ENCODE measurements at places on chromosomes 2 and 18.

- no peak for DNase-seq
Observed at GRCh38 chr2:224145751-224146355, 106.8 kb upstream of the SERPINE2 start.

DNA sequence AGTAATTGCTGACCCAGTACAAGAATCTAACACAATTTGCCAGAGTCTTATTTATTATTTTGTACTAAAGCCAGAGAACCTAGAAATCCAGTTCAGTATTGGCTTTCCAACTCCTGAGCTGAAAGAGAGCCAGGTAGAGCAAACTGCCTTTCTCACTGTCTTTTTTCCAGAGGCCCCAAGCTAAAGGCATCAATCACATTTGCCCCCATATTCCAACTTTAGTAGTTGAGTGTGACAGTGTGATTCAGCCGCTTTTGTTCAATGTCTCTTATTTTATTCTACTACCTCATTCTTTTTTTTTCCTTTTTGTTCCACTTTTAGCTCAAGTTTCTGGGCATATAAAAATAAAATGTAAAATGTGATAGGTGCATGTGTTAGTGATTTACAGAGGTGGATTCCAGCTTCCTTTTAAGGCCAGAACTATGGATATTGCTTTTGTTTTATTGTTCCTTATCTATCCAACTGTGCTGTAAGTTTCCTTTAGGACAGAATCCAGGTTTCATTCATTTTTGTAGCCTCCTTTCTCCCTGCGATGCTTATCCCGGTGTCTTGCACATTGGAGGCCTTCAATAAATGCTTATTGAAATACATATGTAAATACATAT is 153.0 kb downstream of the ZEB2 start:
- no peak for DNase-seq

DNA sequence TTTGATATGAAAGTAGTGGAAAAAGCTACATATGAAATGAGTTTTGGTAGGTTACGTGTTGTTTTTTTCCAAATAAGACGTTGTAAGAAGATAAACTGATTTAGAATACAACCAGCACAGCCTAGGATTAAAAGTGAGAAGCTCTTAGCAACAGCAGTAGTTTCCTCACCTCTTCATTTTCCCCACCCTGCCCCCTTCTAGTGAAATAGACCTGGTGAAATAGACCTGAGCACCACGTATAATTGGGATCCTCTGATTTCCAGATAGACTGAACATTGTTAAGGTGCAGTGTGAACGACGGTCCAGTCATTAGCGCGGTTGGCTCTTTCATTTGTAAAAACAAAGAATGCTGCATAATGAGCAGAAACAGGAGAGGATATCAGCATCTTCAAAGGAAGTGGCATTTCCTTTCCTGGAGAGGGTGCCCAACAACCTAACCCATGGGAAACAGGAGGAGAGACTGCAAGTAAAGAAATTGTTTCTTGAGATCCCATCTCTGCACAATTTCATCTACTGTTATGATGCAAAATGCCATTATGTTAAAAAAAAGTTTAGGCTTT is 114.3 kb downstream of the FIGN start:
- DNase-seq: no peak

GRCh38 chr18:58297198-58297597 is 253.2 kb downstream of the NEDD4L start:
- no peak for DNase-seq

Measured in NCI-H524 (cell line).